Mammary epithelial cell (primary cell): ENCODE measurements at places on chromosomes 7 and 10. TPM values are rescaled to one million over a fixed set of nuclear protein-coding genes. Genes with fewer than 3 reads are reported as not detected.

DNA sequence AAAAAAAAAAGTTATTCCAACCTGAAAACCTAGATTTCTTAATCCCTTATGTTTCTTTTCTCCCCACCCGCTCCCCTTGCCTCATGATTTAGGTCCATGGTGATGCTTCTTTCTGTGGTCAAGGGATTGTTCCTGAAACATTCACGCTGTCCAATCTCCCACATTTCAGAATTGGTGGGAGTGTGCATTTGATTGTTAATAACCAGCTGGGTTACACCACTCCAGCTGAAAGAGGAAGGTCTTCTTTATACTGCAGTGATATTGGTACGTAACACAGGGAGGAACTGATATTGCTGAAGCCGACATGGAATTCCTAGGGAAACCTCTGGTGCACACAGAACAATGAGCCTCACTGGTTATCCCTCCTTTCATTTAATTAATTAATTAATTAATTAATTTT, 22.7 kb downstream of the DHTKD1 start:
- DNase-seq: no peak

- no peak for DNase-seq
Observed at GRCh38 chr10:61301575-61301974, 151.6 kb downstream of the TMEM26 start.

GRCh38 chr10:80187060-80187459, 18.3 kb downstream of the ANXA11 start:
- no peak for DNase-seq

DNA sequence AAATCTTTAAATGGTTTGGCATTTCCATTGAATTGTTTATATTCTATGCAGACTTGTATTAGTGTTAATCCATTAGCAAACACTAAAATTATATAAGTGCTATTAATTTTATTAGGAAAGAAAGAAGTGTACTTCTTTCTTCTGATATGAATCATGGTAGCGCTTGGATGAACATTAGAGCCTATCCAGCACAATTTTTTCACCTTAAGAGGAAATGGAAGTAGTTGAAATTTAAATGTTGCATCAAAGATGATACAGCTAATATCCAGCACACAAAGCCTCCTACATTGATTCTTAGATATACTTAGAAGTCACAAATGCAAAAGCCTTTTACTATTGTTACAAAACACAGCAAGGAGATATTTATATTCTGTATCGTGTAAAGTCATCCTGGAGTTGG, 174.5 kb downstream of the AHR start:
- DNase-seq: no peak

- no peak for DNase-seq
Observed at GRCh38 chr7:124295289-124295688, 262.4 kb upstream of the TMEM229A start.

- DNase-seq: no peak
Observed at GRCh38 chr10:32384171-32384570, 37.2 kb upstream of the EPC1 start.

DNA sequence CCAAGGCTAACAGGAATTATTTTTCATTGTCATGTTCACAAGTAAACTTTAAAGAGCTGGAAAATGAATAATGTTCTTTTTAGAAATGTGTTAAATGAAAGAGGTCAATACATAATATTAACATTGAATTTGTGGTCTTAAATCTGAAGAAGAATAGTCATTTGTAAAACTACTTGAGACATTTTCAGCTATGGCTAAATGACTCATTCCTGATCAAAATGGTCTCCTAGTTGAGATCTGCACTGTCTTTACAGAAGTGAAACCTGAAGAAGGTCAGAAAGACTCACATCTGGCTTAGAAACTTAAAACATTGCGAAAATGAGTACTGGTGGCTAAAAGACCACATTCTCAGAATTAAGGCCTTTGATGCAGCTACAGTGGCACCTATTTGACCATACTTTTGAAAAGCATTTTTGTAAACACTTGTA, 5.9 kb downstream of the PIK3CG start:
- no peak for DNase-seq

GRCh38 chr7:2046581-2047565, 185.9 kb downstream of the MAD1L1 start:
- DNase-seq: no peak

DNA sequence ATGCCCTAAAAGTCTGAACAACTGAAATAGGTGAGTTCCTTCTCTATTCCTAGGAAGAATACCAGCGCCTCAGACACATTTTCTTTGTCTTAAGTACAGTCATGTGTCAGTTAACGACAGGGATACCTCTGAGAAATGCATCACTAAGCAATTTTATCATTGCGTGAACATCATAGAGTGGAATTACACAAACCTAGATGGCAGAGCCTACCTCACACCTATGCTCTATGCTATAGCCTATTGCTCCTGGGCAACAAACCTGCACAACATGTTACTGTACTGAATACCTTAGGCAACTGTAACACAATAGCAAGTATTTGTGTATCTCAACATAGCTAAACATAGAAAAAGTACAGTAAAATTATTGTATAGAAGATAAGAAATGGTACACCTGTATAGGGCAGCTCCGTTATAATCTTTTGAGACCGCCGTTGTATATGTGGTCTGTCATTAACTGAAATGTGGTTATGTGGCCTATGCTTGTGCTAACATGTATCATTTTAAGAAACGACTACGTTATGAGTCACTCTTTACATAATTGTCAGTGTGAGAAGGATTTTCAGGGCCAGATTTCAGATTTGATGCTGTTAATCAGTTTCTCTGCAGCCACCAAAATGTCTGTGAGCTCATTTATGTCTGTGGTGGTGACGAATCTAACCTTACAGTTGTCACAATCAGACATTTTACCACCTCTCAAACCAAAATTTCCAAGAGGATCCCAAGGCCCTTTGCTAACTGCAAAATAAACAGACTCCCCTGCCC, 66.1 kb upstream of the STK17A start:
- DNase-seq: peak; percentile 89

DNA sequence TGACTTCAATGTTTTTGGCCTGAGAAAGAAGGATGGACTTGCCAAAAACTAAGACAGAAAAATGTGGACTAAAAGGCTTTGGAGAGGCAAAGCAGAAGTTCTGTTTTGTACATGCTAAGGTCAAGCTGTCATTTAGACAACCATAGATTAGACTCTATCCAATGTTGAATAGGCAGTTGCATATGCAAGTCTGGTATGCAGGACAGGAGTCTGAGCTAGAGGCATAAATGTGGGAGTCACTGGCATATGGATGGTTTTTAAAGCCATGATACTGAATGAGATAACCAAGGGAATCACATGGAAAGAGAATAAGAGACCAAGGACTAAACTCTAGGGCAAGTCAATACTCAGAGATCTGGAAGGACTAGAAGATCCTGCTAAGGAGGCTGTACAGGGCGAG, 164.1 kb downstream of the LSM5 start:
- no peak for DNase-seq

DNA sequence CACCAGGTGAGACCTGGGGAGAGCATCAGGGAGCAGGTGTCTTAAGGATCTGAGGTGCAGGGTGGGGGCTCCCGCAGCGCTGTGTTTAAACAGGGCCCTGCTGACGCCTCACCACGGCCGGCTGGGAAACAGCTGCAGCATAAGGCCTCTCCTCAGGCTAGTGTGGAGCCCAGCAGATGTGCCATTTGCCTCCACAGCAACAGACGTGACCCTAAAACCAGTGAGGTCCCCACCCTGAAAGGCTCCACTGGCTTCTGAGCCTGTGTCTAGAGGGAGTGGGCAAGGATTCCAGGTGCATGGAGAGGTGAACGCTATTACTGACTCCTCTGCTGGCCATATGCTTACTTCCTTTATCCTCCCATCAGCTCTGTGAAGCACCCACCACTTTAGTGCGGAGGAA, 47.8 kb downstream of the SYPL1 start:
- DNase-seq: no peak

- no peak for DNase-seq
Observed at GRCh38 chr7:132767378-132767777, 191.1 kb upstream of the PLXNA4 start.

GRCh38 chr7:78924581-78924980, 528.9 kb downstream of the MAGI2 start:
- peak; percentile 4 for DNase-seq

DNA sequence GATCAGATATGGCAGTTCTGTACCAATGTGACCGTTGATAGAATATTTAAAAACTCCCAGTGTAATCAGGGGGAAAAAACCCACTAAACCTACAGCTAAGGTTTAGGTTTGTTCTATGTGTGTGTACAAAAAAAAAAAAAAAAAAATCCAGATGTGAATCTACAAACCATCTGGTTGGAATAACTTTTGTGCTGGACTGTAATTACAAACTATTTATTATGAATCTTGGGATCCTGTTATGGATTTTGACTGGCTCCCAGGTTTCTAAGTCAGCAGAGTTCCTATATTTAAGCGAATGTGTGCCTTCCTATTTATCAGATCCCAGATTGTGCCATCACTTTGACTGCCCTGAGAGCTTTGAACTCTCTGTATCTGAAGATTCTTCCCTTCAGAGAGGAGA, 29.1 kb downstream of the BMPER start:
- no peak for DNase-seq

DNA sequence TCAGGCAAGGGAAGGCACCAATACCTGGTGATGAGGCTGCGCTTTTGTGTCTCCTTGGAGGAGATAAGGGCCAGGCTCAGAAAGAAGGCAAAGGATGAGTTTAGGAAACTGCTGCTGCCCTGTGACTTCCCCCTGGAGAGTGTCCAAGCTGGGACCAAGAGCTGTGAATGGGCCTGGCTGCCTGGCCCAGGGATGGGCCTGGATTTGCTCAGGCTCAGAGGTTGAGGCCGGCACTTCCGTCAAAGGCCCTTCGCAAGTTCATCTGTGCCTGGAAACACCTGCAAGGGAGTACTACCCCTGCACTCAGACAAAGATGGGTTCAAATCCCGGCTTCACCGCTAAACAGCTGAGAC, 50.5 kb upstream of the NANOS1 start:
- DNase-seq: no peak

DNA sequence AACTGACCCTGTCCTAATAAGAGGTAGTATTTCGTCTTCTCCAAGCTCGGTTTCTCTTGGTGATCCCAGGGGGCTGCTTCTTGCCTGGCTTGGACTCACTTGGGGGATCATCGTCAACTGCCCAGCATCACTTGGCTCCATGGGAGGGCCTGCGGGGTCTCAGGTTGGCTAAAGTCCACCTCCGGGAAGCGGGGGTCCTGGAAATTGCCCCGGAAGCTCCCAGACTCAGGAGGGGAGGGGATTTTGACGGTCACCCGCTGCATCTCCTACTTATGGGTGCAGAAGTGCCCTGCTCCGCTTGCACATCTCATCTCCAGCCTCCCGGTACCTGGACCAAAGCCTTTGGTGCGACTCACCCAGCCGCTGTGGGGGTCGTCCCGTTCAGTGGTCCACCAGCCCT, 18.7 kb downstream of the KCNK18 start:
- no peak for DNase-seq

DNA sequence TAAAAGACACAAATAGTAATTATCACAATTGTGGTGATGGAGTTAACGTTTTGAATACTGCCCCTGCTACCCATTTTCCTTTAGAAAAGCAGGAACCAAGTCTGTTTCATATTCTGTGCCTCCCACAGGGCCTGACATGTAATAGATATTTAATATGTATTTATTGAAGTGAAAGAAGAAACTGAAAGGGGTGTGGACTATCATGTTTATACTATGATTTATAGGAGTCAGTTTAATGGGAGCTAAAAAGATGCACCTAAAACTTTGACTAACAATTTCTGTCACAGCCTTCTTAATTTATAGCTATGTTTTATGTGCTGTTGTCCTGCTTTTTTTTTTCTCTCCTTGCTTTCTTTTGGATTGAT, 24.1 kb upstream of the BHLHA15 start:
- no peak for DNase-seq

DNA sequence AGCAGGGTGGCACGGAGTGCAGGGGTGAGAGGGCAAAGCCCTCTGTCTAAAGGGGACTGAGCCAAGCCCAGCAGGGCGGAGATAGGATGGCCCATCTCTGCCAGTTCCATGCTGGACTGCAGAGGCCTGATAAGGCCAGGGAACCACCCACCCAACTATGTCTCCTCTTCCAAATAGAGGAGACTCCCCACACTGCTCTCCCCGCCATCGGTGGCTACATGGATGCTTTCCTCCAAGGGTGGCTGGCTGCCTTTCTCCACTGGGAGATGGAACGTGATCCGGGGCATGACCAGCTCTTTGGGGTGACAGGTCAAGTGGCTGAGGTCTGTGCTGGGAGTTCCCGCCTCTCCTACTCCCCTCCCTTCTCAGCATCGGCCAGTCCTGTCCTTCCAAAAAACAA, 58.1 kb upstream of the MXI1 start:
- DNase-seq: no peak

- DNase-seq: peak; percentile 85
Observed at GRCh38 chr10:72276013-72276387, 2.3 kb downstream of the DDIT4 start.

- no peak for DNase-seq
Observed at GRCh38 chr7:87510411-87510875, 35.0 kb upstream of the ABCB4 start.

Gene DRGX
- total RNA-seq: not detected in 2 replicates

Gene PMPCB
- 48.7 TPM for total RNA-seq

Gene VGF
- 0.54 and 1.2 TPM in 2 replicates for total RNA-seq

Gene GSTO2
- 16.2 TPM for total RNA-seq

Gene SYT15
- 0.68 and 0.83 TPM in 2 replicates for total RNA-seq

Gene LMOD2
- not detected for total RNA-seq

Gene CRHR2
- total RNA-seq: not detected in 2 replicates

Gene TRPV5
- total RNA-seq: not detected

Gene RARRES2
- 0.17 TPM for total RNA-seq

Gene ATOH7
- not detected for total RNA-seq

Gene TEX47
- not detected in 2 replicates for total RNA-seq
